ENCODE measurements at places on chromosomes 13 and 19.

GRCh38 chr13:48400850-48401291, 12.0 kb downstream of the LPAR6 start:
- no peak for DNase-seq

DNA sequence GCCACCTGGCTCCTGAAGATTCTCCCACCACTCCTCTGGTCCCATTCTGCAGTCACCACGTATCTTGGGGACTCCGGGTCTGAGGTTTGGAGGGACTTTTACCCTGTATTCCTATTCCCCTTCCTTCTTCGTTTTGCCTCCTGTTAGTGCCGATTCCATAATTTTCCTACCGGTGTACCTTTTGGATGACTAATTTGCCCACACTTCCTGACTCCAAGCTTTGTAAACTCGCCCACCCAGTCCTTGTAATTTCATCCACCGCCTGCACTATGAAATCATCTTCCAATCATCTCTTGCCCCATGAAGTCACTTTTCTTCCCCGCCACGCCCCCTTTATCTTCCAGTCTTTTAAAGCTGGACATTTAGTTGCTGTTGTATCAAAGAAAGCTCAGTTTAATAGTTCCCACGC, 572 bp downstream of the UCHL3 start:
- no peak for DNase-seq

- DNase-seq, result no peak
Measured at GRCh38 chr13:76086729-76087128, 450.6 kb downstream of the LMO7 start.

- no peak for DNase-seq
Measured at GRCh38 chr13:93976528-93976927, 503.0 kb downstream of the DCT start.

Data from GM19239 (cell line).